Uterus (tissue), 4 donors: ENCODE measurements at places on chromosomes 2 and 18. TPM values are rescaled to one million over a fixed set of nuclear protein-coding genes. Genes with fewer than 3 reads are reported as not detected.

- DNase-seq, result peak; percentile 59
These were observed 20.2 kb upstream of the EMILIN2 start for GRCh38 chr18:2826581-2826980.

- no peak for DNase-seq
These were observed 7.3 kb downstream of the TEX51 start for GRCh38 chr2:126905991-126906390.

GRCh38 chr2:120511536-120511935 is 165.6 kb downstream of the INHBB start:
- DNase-seq, result no peak

- DNase-seq, result no peak
These were observed 344.9 kb downstream of the LPIN1 start for GRCh38 chr2:12091201-12091806.

DNA sequence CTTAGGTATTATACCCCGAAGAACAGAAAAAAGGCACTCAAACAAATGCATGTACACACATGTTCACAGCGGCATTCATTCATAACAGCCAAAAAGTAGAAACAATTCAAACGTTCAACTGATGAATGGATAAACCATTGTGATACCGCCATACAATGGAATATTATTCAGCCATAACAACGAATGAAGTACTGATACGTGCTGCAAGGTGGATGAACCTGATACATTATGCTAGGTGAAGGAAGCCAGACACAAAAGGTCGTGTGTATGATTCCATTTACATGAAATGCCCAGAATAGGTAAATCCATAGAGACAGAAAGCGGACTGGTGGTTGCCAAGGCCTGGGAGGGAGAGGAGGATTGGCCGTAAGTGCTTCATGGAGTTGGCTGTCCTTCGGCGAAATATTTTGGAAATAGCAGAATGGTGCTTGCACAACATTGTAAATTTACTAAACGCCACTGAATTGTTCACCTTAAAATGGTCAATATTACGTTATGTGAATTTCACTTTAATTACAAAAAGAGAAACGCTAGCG is 750 bp upstream of the RMP24 start:
- no peak for DNase-seq

GRCh38 chr2:141767051-141767450 is 363.8 kb downstream of the LRP1B start:
- no peak for DNase-seq

DNA sequence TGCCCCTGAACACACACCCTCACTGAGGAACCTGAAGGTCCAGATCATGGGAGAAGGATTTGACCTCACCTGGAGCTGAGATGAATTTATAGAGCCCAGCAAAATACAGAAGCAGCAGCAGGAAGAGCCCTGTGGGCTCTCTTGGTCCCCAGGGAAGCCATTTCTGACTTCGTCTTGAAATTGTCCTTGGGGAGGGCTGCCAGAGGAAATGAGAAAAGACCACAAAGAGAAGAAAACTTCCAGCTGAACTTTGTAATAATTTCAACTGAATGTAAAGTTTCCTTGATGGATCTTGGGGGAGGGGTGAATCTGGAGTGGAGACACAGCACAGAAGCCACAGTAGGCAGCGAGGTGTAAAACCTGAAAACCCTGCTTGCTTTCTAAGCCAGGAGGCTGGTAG is 500.9 kb upstream of the NXPH2 start:
- DNase-seq, result no peak

GRCh38 chr2:69517410-69517809 is 80.2 kb upstream of the NFU1 start:
- DNase-seq, result no peak

GRCh38 chr2:230048010-230048671 is 20.6 kb downstream of the SLC16A14 start:
- DNase-seq, result no peak

Gene CD226
- 0.59 TPM for total RNA-seq

Gene MARCHF7
- 279 TPM for total RNA-seq
